Neuronal stem cell (in vitro differentiated cells): ENCODE measurements at places on chromosomes 13 and 19.

GRCh38 chr19:4499318-4499717 lies 19.0 kb downstream of the PLIN4 start:
- DNase-seq: no peak

DNA sequence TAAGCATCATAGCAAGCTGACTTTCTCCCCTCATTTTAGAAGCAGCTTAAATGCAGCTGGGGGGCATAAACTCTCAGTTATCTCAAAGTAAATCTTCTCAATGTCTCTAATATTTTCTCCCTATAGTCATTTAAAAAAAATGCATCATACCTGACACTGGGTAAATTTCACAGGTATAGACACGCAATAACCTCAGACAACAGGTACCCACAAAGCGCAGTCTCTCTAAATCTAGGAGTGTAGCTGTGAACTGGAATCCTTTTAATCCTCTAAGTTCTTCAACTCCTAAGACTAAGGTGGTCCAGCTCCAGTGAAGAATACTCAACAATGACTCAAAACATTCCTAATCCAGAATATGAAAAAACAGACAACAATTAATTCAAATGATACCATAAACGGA lies 141.2 kb downstream of the MYCBP2 start:
- DNase-seq: no peak

DNA sequence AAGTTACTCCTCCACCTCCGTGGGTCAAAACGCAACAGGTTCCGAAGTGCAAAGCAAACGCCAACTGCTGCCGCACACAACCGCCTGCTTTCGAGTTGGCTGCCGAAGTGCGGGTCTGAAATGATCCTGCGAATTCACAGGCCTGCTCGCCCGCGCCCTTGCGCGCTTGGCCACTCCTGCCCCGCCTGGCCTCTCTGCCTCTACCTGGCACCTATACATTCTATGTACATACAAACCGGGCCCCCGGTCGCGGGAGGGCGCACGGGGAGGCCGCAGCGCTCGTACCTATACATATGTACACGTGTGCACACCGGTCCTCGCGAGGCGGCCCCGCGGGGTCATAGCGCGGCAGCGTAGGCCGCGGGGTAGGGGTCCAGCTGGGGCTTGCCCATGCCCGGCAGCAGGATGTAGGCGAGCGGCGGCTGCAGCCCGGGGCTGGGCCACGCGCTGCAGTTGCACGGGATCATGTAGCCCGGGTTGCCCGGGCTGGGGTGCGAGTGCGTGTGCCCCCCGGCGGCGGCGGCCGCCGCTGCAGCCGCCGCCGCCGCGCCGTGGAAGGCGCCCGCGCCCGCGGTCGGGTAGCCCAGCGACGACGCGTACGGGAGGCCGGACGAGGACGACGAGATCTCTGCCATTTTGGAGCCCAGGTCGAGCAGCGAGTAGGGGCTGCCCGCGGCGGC lies 1.3 kb downstream of the SOX21 start:
- DNase-seq: no peak

- DNase-seq: no peak
Measured at GRCh38 chr13:106047859-106048258, 487.6 kb downstream of the EFNB2 start.

DNA sequence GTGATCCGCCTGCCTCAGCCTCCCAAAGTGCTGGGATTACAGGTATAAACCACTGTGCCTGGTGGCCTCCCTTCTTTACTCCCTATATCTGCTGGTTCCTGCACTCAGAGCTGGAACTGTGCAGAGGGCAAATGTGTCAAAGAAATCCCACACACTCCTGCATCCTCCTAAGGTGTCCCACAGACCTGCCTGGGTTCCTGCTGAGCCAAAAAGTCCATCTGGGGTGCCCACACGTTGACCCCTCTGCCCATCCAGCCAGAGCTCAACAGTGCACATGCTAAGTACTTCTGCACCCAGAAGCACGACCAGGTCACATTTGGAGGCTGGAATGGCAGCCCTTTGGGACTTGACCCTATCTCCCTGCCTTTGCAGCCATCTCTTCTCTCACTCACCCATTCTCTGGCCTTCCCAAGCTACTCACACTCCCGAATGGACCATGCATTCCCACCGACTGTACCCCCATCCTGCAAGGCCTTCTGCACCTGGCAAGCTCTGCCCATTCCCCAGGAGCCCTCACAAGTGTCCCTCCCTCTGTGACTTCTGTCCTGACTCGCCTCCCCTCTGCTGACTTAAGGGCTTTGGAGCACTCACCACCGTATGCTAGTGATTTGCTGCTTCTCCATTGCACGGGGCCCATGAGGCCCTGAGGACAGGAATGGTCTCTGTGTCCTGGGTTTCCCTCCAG lies 152.1 kb downstream of the KCTD15 start:
- no peak for DNase-seq

- DNase-seq: no peak
Measured at GRCh38 chr13:32059511-32059984, 28.0 kb downstream of the FRY start.
